ENCODE measurements at places on chromosomes 12 and 14. TPM values are rescaled to one million over a fixed set of nuclear protein-coding genes. Genes with fewer than 3 reads are reported as not detected.

PLEKHD1 gene
- total RNA-seq: under 0.01 TPM

CLEC4D gene
- total RNA-seq: under 0.01 TPM

GRCh38 chr12:92551853-92552397 lies 150.9 kb upstream of the PLEKHG7 start:
- DNase-seq: no peak

GRCh38 chr14:23306412-23307145 lies at the start of gene BCL2L2:
BCL2L2 (plus strand) TSS chr14:23306833; CDS start chr14:23307768, 935 bp downstream.
- DNase-seq: peak; percentile 76

DNA sequence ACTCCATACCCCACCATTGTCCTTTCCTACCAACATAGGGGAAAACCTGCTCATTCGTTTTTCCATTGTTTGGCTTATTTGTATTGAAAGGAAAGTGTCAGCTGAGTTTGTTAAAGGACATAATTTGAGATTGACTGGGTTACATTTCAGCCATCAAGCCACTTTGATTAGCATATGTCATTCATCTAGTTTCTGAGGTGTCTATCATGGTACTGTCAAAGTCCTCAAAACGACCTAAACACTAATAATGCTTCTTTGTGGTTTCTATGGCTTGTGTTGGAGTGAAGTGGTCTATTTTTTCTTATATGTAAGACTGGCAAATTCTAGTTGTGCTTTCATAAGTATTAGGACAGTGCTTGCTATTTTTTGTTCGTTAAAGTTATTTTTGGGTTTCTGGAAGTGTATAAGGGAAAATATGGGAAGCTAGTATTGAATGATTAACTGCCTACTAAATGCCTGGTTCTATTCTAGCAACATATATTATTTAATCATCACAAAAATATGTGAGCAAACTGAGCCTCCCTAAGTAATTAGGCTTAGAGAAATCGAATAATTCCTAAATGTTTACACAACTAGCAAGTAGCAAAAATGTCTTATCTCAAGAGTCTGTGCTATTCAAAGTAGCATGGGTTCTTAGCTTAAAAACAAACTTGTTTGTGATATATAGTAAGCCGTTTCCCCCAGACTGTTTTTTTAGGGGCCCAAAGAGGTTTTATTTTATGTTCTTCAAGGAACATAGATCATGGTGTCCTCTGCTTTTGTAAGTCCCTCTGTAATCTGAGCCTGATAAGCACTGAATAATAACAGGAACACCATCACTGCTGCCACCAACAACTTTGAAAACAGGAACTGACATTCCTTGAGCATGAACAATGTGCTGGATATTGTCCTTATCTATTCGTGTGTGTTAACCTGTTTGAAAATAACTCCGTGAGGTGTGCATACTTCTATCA lies 67.1 kb downstream of the DERA start:
- no peak for DNase-seq

- DNase-seq: peak; percentile 44
Measured at GRCh38 chr14:102046337-102047278, 40.2 kb downstream of the HSP90AA1 start.

DNA sequence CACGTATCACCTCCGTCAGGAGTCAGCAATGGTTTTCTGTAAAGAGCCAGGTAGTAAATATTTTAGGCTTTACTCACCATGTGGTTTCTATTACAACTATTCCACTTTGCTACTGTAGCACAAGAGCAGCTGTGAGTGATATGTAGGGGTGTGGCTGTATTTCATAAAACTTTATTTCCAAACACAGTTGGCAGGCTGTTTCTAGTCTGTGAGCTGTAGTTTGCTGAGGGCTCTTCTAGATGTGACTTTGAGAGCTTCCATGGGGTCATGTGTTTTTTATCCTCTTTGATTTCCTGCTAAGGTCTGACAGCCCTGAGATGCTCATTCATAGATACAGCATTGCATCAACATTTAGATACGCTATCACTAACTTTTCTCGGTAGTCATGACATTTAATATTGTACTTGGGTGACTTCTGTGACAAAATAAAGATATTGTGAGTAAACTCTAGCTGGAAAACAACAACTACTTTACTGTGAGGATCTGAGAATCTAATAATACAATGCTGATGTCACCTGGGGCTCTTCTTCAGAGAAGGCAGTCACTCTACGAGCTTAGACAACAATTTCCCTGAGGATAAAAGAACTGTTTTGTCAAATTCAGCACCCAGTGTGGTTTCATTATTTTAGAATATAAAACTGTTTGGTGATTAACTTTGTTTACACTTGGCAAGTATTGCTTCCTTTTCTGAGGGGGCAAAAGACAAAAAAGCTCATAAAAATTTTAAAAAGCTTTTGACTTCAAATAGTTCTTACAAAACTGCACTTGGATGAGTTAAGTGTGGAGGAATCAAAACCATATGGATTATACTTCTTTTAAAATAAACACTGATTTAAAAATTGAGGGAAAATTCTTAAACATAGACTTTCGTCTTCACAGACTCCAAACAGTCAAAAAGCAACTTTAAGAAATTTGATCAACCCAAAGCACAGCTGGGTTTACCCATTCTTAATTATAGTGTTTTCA lies 231.2 kb upstream of the DCN start:
- DNase-seq: no peak

GRCh38 chr12:57621497-57622292 lies 10.5 kb downstream of the ARHGEF25 start:
- no peak for DNase-seq

- DNase-seq: no peak
Measured at GRCh38 chr14:91207008-91207407, 37.5 kb downstream of the GPR68 start.

CSRP2 gene
- 0.54 TPM for total RNA-seq

DNA sequence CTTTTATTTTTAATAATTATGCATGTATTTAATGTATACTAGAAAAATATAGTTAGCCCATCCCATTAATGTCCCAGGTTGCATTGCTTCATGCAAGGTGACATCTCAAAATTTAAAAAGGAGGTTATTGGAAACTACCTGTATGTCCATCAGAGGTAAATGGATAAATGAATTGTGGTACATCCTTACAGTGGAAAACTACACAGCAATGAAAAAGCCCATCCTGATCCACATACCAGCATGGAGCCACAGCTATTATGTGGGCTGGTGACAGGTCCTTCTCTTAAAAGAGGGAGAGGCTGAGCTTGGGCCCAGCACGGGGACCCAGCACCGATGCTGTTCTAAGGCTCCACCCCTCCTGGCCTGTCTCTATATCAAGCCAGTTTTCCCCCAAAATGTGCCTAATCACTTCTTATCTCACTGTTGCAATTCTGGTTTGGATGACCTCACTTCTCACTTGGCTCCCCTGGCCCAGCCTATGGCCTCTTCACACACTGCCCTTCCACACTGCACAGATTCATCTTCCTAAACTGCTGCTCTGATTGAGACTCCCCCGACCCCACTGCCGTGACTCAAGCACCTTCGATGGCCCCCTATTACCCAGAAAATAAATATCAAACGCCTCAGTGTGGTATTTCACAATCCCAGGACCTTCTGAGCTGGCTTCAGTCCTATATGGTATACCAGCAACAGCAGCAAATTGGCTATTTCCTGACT lies 97.1 kb upstream of the NCOR2 start:
- DNase-seq: no peak

DNA sequence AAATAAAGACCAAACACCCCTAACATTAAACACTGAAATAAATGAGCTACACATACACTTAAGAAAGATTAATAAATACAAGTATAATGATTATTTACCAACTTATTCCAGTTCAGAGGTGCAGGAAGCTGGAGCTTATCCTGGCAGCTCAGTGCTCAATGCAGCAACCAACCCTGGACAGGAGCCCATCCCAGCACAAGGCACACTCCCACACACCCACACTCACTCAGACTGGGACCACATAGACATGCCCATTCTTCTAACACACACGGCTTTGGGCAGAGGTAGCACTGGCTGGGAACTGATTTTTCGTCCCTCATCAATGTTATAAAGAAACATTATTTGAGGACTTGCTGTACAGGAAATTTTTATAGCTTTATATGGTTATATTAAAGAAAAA lies 797.4 kb downstream of the RPS29 start:
- DNase-seq: no peak

KCNMB4 gene
- 3.0 TPM for total RNA-seq

DNA sequence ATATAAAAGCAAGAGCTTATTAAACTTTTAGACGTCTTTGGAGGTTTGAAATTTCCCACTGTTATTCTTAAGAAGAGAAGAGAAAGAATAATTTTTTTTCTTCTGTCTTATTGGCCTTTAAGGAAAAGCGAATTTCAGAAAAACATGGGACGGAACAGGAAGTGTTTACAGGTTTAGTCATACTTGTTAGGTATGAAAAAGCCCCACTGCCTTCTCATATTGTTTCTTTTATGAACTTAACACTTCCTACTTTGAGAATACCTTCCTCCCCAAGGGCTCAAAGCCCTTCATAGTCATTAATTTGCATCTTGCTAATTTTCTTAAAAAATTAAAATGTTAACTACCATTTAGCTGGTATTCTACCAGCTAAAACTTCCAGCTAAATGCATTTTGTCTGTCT lies 82.0 kb downstream of the ETV6 start:
- no peak for DNase-seq

GALNT8 gene
- 1.1 TPM for total RNA-seq

DNA sequence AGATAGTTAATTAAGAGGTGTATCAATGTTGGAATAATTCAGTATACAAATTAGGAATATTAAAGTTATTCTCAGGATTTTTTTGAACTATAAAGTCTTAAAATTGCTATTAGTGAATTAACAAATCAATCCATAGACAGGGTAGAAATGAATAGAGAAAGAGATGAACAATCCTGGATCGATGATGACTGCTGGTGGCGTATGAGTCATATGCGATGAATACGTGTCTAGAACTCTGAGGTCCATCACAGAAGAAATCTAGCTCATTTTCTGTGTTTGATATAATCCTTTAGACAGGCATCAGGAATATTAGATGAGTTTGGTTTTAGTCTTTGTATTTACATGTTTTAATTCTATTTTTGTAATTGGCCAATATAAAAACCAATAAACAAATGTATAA lies 85.4 kb upstream of the RTL1 start:
- DNase-seq: no peak

- no peak for DNase-seq
Measured at GRCh38 chr12:108930155-108930554, 50.3 kb downstream of the DAO start.

GRCh38 chr14:22769369-22769768 lies 2.9 kb downstream of the OXA1L start:
- no peak for DNase-seq

DNA sequence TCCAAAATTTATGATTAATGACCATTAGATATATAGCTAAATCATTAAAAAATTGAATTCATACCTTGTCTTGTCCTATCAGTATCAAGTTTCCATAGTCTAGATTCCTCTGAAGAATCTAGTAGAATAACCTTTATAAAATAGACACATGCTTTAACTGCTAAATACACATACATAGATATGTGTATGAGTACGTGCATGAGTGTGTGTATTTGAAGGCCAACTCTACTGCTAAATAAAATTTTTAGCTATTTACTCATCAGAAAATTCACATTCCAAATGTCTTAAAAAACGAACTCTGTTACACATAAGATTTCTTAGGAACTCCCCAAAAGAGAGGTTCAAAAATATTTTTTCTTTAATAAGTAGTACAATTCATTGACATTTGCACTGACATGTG lies 233.0 kb downstream of the SSPN start:
- no peak for DNase-seq

KTN1 gene
- total RNA-seq: 15.1 TPM

GRCh38 chr12:2613326-2614073 lies 181.3 kb upstream of the FKBP4 start:
- DNase-seq: no peak

DNA sequence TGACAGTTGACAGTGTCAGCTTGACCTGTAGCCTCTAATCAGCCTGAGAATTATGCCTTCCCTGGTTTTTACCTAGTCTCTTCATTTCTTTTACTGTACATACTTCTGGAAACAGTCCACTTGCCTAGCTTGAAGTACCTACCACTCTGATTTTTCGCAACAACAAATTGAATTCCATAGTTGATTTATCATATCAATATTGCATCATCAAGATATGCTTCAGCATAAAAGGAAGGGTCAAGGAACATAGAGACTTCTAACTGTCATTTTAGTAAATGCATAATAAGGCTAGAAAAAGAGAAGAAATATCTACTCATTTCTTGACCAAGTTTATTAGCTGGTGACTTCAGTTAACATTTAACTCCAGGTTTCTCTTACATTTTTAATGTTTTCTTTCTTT lies 174.2 kb upstream of the FAR2 start:
- DNase-seq: no peak

- no peak for DNase-seq
Measured at GRCh38 chr12:4552191-4552590, 9.8 kb upstream of the DYRK4 start.

BCL11B gene
- under 0.01 TPM for total RNA-seq

GRCh38 chr12:57243521-57244311 lies 7.3 kb downstream of the STAC3 start:
- DNase-seq: peak; percentile 85

GRCh38 chr12:46556105-46556559 lies 183.6 kb upstream of the SLC38A2 start:
- no peak for DNase-seq

PHETA1 gene
- total RNA-seq: 11.0 TPM

GRCh38 chr14:79543967-79544697 lies 667.2 kb downstream of the DIO2 start:
- DNase-seq: no peak

All from hematopoietic multipotent progenitor cell (in vitro differentiated cells).